Hippocampal formation (tissue), 2 donors: ENCODE measurements at places on chromosomes 11 and 22.

DNA sequence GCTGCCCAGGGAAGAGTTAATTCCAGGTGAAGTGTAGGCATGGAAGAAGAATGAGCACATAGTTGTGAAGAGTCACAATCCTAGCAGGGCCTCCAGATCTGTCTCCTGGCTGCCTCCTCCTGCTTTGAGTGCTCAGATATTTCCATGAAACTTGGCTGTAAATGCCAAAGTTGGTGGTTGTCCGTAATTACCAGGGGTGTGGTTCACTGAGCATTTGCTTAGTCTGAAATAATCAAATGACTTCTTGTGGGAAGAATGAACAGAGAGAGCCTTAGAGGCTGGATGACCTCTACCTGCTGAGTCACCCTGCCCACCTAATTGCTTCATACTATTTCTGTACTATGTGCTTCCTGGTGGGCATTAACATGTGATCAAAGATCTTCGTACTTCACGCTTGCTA lies 50.9 kb downstream of the APIP start:
- DNase-seq: no peak

DNA sequence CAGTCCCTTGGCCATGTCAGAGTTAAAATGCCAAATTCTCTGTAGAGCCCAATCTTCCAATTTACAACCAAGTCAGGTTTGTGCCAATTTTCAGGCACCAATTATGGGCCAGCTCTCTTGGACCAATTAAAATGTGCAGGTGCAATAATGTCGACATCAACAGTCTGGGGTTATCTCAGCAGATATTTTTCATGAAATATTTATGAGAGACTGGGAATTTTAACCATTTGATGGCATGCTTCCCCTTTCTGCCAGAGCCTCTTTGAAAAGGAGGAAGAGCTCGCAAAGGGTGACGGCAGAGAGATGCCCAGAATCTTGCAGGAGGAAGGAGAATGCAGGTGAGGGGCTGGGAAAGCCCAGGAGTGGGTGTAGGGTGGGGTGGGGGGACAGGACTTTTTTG lies 100.8 kb upstream of the SYT13 start:
- no peak for DNase-seq

- DNase-seq: no peak
Observed at GRCh38 chr11:132874638-132875037, 657.7 kb downstream of the OPCML start.

DNA sequence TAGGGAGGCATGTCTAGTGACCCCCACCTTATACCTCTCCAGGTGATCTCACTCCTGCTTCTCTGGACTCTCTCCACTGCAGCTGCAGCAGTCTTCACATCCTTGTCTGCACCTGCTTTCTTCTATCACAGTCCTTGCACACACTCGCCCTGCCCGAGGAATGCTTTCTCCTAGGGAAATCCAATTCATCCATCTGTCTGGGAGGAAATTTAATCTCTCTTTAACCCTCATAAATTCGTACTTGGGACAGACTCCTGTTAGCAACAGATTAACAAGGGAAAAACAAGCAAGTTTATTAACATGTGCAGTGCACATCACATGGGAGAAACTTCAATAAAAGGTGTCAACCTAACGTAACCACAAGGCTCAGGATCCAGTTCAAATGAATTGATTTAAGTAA lies 11.3 kb upstream of the RCN1 start:
- DNase-seq: no peak

DNA sequence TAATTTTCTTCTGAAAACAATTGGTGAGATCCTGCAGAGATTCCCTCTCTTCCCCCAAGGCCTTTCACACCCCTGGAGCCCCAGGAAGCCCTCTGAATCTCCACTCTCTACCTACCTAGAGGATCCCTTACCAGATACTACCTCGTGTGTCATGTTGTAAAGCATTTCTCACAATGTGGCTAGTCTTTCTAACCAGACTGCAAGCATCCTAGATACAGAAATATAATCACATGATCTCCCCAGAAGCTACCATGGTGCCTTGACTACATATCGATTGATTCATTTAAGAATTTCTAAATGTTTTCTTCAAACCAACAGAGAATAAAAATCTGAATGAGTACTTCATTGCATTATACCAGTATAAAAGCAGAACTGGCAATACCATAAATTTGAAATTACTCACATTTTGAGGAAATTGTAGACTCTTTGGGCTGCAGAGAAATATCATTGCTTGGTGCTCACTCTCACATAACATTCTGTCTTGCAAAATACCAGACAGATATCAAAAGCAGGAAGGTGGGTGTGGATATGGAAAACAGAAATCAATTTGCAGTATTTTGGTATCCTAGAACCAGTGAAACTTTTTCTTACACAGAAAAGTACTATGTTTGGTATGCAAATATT lies 113.5 kb downstream of the MAML2 start:
- no peak for DNase-seq

DNA sequence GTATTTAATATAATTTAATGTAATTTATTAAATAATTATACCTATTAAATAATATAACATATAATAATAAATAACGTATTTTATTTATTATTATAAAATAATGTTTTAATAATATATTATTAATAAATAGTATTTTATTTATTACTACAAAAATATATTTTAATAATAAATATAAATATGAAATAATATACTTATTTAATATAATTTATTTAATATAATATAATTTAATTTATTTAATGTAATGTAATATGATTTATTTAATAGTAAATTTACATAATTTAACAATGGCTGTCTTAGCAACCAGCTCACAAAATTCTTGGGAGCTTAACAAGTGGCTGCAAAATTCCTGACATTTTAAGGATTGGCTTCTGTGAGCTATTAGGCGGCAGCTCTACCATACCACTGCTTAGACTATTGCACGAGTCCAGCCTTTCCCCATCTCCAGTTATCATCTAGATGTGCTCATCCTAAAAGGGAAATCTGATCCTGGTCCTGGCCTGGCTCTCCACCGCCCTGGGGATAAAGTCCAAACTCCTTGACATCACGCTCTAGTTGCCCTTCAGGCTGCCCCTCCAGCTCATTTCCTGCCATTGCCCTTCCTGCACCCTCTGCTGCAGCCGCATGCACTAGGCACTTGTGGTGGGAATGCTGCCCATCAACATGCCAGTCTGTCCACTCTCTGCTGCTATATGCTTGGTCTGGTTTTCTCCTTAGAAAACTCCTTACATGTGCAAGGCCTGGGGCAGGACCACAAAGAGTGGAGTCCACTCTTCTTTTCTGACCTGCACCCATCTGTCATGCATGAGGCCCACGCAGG lies 9.8 kb downstream of the MMP20 start:
- no peak for DNase-seq

GRCh38 chr11:45930031-45930794 lies 7.8 kb downstream of the LARGE2 start:
- no peak for DNase-seq
